ENCODE measurements at places on chromosomes 6 and 20.

DNA sequence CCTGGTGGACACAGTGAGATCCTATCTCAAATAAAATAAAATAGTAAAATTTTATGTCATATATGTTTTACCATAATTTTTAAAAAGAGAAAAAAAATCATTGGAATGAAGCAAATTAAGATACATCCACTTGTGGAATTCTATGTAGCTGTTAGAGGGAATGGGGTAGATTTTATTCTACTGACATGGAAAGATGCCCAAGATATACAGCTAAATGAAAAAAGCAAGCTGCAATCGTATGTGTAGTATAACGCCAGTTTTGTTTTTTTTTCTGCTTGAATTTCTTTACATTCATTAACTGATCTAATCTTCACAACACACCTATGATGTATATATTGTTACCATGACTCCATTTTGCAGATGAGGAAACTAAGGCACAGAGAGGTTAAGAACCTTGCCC is 23.4 kb upstream of the RANBP9 start:
- no peak for ATAC-seq

GRCh38 chr6:15349379-15349778 is 103.5 kb downstream of the JARID2 start:
- no peak for ATAC-seq

- ATAC-seq, result no peak
These were observed 9.4 kb upstream of the GATA5 start for GRCh38 chr20:62485062-62485700.

DNA sequence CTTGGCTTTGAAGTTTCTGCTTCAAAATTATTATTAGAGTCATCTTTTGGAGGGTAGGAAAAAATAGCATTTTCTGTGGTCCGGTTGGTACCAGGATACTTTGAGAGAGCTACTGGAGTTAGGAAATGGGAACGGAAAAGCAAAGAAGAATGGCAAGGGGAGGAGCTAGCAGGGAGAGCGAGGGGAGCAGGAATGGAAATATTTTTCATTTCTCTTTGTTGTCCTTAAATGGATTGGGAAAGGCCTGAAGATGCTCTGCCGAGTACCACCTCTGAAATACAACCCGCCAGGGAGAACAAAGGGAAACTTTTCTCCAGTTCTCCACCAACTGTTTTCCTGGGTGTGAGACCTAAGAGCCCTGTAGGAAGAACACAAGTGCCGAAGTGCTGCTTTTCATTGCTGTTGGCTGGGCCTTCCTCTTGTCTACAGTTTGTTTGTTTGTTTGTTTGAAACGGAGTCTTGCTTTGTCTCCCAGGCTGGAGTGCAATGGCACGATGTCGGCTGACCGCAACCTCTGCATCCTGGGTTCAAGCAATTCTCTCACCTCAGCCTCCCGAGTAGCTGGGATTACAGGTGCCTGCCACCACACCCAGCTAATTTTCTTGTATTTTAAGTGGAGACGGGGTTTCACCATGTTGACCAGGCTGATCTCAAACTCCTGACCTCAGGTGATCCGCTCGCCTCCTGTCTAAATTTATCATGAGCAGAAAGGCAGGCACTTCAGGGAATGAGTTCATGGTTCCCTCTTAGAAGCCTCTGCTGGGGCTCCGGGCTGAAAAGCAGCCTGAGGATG is 3.5 kb upstream of the TRAF3IP2 start:
- no peak for ATAC-seq

GRCh38 chr6:147164761-147165160 is 39.5 kb upstream of the STXBP5 start:
- ATAC-seq, result peak; percentile 43

DNA sequence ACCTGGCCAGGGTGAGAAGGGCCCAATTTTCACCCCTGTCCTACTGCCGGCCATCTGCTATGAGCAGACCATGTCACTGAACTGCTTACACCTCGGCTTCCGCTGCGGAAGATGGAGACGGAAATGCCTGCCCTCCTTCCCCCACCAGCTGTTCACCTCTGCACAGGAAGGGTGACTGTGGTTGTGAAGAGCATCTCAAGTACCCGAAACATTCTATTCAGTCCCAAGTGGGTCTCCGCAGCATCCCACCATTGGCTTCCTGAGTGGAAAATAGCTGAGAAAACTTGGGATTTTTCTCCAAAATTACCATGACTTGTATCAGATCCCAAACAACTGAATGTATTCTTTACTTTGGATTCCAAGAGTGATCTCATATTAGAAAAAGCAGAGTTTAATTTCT is 16.1 kb downstream of the DOK5 start:
- no peak for ATAC-seq

GRCh38 chr6:131510094-131510493 is 62.9 kb upstream of the ARG1 start:
- ATAC-seq, result no peak

DNA sequence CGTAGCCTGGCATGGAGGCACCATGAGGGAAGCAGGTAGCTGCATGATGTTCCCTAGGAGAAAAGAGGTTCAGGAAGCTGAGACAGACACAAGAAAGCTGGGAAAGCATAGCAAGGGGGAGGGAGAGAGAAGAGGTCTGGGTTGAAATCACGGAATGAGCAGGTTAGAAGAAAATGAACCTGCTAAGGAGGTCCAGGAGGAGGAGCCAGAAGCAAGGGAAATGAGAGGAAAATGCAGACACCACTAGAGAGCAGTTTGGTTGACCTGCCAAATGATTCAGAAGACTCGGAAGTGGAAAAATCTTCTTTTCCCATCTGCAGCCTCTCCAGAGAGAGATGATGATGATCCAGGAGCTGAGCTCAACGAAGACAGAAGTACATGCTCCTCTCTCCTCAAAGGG is 70.9 kb downstream of the VIP start:
- no peak for ATAC-seq

DNA sequence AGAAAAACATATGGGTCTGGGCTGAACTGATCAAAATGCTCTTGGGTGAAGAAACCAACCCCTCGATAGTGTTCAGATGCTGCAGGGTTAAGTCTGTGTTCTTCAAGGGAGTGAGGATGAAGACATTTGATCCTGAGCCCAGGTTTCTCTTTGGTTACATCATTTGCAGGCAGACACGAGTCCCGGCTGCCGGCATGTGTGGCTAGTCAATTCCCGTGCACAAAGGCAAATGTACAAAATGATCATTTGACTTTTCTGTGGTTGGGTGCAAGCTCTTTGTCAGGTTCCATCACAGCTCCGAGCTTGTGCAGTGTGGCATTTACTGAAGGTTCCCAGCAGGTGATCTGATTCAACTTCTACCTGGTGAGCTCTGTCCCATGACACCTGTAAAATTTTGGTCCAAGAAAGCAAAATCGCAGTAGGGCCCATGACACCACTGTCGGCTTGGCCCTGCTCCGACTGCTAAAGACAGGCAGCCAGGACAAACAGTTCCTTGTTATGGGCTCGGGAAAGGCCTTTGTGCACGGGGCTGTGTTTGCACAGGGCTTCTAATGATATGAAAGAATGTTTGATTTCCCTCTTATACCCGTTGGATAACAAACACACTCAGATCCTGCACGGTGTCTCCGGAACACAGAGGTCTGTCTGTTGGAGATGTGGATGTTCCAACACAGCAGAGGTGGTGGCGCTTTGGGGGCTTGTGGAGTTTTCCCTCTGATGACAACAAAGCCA is 46.9 kb downstream of the GJA10 start:
- ATAC-seq, result no peak

GRCh38 chr20:7411075-7411474 is 529.2 kb downstream of the HAO1 start:
- no peak for ATAC-seq

GRCh38 chr20:2800521-2801285 is at the start of gene CPXM1:
Gene CPXM1, minus strand, starts transcription at chr20:2800627. Its CDS starts 55 bp downstream, at chr20:2800572.
- peak; percentile 86 for ATAC-seq

GRCh38 chr6:36743032-36743431 is 45.4 kb downstream of the RAB44 start:
- no peak for ATAC-seq

DNA sequence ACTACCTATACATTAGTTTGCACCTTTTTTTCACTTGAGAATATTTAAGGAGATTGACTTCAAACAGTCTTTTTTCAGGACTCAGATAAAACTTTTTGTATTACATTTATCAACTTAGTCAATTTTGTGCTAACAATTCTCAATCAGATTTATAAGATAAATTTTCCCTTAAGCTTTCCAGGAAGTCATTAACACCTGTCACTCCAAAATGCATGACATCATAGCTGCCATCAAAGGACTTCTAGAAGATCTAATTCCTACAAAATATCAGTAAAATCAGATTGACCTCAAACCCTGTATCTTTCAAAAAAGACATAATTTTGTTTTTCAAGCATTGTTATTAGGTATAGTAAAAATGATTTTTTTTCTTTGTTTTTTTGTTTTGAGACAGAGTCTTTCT is 9.9 kb downstream of the RFPL4B start:
- ATAC-seq, result no peak

- ATAC-seq, result no peak
These were observed 182.2 kb downstream of the COL12A1 start for GRCh38 chr6:75023634-75024033.

- ATAC-seq, result no peak
These were observed 862.7 kb upstream of the FLRT3 start for GRCh38 chr20:15200147-15200565.

DNA sequence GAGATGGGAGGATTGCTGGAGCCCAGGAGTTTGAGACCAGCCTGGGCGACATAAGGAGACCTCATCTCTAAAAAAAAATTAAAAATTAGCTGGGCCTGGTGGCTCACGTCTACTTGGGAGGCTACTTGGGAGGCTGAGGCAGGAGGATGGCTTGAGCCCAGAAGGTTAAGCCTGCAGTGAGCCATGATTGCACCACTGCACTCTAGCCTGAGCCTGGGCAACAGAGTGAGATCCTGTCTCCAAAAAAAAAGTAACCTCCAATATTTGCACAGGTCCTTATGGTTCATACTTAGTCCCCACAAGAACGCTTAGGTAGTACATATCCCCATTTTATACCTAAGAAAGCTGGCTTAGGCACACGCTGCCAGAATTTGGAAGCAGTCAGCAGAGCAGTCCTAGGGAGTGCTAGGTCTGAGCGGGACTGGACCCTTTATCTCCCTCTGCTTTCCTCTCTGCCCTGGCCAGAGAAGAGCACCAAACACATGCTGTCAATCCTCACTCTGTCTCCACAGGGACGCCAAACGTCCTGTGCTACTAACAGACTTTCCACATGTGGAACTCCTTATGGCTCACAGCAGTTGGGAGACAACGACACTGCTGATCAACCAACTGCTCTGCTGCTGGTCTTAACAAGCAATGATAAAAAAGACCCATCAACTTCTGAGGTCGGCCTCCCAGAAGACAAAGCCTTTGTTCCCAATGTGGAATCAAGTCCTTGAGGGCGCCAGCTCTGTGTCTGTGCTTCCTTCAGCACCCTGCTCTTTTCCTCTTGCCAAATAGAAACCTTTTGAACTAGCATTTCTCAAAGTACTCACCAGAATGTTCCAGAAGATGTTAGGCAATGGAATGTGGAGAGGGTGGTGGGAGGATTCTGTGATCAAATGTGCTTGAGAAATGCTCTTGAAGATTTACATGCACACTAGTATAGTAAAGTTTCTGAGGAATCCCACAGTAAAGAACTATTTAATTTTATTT is 226.3 kb upstream of the DTNBP1 start:
- no peak for ATAC-seq

GRCh38 chr20:23061734-23062561 is 12.5 kb upstream of the THBD start:
- ATAC-seq, result peak; percentile 71

- ATAC-seq, result no peak
These were observed 15.4 kb upstream of the IYD start for GRCh38 chr6:150353445-150353844.

DNA sequence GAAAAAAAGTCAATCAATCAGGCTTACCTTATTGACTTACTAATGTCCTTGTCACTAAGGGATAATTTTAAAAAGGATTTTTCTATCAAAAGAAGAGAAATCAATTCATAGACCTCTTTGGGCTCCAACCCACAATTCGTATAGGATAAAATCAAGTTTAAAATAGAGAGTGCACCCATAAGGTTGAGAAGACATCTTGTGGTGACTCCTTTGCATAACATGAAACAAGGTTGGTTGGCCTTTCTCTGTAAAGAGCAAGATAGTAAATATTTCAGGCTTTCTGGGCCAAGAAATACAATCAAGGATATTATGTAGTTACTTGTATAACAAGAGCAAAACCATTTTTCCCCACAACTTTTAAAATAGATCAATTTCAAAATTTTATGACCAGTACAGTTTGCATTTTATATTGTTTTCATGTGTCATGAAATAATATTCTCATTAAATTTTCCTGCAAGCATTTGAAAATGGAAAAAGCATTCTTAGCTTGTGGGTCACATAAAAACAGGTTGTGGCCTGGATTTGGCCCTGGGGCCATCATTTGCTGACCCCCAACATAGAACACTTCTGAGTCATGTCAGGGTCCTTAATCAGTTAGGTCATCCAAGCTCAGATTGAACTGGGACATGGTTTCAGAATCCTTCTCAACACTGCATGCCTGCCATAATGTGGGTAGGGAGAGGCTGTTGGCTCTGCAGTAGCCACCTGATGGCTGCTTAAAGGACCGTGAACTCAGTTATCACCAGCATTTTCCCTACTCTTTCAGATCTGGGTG is 76.7 kb downstream of the MYB start:
- ATAC-seq, result no peak

GRCh38 chr20:21358737-21359136 is 38.6 kb downstream of the NKX2-4 start:
- ATAC-seq, result no peak

DNA sequence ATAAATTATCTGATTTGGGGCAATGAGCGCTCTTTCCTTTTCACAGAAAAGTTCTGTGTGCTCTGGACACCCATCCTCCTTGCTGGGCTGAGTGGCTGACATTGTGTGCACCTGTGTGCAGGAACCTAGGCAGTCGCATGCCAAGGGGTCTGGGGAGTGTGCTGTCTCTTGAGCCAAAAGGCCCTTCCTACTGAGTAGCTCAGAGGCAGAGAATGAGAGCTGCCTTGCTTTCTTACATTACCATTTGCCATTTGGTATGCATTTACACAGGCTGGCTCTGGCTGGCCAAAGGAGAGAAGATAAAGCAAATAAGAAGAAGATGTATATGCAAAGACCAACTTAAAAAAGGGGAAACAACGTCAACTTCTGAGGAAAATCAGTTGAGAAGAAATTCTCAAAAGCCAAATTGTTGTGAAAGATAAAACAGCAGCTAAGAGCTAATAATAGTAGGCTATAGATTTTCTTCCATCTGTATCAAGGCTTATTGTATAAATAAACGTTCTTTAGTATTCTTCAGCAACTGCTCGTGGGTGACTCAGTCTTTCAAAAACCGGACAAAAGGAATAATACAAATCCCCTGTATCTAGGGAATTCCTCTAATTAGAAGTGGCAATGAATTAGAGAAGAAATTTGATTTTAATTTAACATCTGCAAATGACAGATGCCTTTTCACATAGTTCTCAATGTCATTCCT is 121.9 kb downstream of the INSM1 start:
- ATAC-seq, result no peak

DNA sequence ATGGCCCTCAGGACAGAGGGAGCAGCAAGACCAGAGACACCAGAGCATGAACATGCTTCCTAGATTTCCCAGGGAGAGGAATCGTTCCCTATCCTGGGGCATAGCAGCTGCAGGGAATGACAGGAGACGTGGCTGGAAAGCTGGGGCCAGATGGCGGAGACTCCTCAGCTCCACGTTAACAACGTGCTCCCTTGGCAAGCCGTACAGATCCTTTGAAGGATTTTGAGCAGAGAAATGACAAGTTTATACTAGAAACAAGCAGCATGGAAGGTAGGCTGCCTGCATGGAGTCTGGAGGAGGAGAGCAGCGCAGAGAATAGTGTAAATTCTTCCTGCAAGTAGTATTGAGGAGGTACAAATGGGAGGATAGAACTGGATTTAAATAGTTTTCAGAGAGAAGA is 11.7 kb downstream of the MYLIP start:
- ATAC-seq, result no peak
